CD4-positive, alpha-beta T cell treated with Interleukin-12 subunit alpha and Interleukin-12 subunit beta, for 1 hour (primary cell): ENCODE measurements at places on chromosomes 2 and 18.

GRCh38 chr2:145740302-145740701 is 1220.4 kb upstream of the ZEB2 start:
- no peak for DNase-seq

DNA sequence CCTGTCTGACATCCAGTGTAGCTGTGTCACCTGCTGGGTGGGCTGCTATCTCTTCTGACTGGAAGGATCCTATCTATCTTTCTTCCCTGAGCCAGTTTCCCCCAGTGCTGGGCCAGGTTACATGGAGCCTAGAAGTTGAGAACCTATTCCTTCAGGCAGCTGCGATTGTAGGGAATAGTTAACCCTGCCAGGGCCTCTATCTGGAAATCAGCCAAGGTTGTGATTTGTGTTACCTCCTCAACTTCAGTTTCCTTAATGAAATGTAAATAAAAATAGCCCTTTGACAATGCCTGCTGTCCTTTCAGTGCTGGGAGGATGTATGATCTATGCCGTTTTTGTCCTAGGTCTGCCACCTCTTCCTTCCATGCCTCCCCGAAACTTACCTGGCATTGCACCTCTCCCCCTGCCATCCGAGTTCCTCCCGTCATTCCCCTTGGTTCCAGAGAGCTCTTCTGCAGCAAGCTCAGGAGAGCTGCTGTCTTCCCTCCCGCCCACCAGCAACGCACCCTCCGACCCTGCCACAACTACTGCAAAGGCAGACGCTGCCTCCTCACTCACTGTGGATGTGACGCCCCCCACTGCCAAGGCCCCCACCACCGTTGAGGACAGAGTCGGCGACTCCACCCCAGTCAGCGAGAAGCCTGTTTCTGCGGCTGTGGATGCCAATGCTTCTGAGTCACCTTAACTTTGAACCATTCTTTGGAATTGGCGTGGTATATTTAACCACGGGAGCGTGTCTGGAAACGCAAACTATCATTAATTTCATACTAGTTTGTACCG is 36.6 kb downstream of the GORASP2 start:
- no peak for DNase-seq

GRCh38 chr2:12261986-12262680 is 454.6 kb upstream of the TRIB2 start:
- DNase-seq: no peak

GRCh38 chr2:200742426-200742825 is 69.3 kb upstream of the BZW1 start:
- no peak for DNase-seq

DNA sequence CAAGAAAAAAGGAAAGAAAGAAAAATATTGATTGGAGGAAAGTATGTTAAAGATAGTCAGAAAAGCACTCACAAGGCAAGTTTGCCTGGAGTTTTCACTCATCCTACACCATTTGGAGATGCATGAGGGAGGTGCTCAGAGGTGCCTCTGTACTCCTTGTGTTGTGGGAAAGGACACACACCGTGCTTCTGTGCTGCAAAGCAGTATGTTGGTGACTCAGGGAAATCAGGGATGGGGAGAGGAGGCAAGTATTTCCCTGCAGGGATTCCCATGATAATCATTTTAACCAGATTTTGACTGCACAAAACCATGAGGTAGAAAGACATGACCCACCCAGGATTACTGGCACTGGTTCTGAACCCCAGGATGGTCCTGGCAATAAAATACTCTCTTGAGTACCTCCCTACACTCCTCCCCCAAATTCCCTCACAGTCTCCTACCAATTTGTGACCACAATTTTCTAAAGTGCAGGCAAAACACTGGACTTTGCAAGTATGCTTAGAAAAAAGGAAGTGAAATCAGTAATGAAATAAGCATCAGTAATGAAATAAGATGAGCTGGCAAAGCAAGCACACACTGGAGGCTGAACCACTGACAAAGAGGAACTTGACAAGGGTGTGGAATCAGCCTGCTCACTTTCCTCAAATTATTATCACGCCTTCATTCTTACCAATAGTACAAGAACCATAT is 155.5 kb upstream of the ACVR2A start:
- peak; percentile 2 for DNase-seq

DNA sequence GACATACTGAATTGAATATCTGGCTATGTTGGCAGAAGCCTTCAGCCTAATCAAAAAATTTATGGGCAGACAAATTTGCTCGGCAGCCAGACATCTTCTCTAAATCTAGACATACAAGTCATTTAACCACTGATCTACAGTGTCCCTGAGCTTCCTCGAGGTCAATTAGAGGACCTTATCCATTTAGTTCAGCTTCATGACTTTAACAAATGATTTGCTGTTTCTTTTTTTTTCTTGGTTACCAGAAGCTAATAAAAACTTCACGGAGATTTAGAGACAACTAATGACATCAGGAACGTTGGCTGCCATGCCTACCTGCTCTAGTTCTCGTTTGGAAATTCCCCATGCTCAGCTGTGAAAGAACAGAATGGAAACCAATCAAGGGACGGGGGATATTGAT is 223.8 kb downstream of the BCL2 start:
- no peak for DNase-seq

DNA sequence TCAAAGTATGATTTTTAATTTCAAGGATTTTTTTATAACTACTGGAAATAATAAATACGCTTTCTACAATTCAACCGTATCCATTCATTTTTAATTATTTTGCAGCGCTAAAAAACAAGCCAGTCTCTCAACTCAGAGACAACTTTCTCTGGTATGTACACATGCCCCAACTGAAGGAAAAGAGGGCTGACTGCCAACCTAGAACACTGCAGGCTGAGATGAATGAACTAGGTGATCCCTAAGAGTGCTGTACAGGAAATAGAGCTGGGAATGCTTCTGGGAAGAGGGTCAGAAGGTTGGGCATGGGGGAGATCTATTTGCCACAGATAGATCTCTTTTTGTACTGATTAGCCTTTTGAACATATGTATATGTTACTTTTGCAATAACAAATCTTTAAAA is 460.1 kb downstream of the NR4A2 start:
- no peak for DNase-seq

- no peak for DNase-seq
Measured at GRCh38 chr2:106701203-106702022, 184.6 kb downstream of the ST6GAL2 start.

DNA sequence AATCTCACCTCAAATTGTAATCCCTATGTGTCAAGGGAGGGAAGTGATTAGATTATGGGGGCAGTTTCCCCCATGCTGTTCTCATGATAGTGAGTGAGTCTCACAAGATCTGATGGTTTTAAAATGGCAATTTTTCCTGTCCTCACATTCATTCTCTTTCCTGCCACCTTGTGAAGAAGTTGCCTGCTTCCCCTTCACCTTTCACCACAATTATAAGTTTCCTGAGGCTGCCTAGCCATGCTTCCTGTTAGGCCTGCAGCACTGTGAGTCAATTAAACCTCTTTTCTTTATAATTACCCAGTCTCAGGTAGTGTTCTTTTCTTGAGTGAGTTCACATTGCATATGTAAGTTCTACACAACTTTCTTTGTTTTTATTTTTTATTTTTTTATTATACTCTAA is 271.5 kb downstream of the EXOC6B start:
- DNase-seq: no peak

GRCh38 chr2:212915121-212915782 is 236.2 kb downstream of the IKZF2 start:
- DNase-seq: no peak

DNA sequence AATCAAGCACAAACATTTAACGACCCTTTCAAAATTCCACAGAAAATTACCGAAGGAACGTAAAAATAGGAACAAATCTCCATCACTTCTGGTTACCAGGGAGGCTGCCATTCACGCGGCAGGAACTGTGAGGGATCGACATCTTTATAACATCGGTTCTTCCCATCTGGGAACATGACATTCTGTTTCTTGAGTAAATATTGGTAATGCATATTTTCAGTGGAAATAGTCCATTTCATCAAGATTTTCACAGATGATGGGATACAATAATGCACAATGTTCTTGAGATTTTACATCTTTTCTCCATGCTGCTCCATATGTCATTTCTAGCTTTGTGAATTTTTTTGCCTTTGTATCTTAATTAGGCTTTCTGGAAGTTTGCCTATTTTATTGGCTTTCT is 10.0 kb downstream of the ADD2 start:
- DNase-seq: no peak

DNA sequence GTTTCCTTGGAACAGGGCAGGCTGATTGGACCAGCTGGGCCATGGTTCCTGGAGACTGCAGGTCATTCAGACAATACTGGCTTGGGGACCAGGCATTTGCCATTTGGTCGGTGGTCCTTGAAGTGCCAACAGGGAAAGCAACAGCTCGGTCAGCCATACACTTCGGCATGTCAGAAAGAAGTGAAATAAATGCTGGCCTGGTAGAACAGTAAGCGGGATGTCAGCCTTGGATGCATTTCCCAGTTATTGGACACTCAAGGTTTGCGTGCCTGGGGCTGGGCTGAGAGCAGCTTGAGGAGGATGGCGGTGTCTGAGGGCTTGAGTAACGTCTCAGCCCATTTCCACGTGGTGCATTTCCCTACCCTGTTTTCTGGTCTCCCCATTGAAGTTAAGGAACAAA is 75.4 kb downstream of the NCK2 start:
- DNase-seq: no peak

- DNase-seq: no peak
Measured at GRCh38 chr2:72863046-72863445, 24.2 kb upstream of the SPR start.

DNA sequence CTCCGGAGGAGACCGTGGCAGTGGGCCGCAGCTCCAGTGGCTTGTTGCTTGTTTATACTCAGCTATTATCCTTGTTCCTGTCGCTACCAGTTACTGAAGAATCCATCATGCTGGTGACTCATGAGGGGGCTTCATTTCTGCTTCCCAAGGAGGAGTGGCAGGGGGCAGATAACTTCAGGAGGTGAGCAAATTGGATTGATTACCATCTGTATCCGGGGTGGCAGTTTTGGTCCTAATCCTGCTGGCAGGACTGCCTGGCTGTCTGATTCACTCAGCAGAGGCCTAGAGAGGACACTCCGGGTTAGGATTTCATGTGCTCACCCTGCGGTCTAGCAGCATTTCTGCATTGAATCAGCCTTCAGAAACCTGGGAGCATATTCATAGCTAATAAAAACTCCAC is 230.0 kb downstream of the ACTR3 start:
- DNase-seq: no peak

GRCh38 chr2:173076581-173077345 is 1.1 kb downstream of the MAP3K20 start:
- peak; percentile 2 for DNase-seq

DNA sequence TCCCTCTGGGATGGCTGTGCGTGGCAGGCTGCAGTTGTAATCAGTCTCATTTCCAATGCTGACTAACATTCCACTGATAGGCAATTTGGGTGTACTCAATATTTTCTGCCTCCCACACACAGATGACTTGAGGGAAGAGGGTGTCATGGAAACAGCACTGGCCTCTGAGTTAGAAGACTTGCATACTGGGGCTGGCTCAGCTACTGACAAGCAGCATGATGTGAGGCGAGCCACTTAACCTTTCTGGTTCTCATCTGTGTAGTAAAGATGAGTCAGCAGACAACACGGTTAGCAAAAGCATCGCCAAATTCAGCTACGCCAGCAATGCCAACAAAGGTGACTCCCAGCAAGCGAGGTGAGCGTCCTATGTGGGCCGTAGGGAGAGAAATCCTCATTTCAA is 73.5 kb downstream of the COLEC12 start:
- no peak for DNase-seq

GRCh38 chr2:148667113-148667836 is 22.7 kb downstream of the EPC2 start:
- no peak for DNase-seq

DNA sequence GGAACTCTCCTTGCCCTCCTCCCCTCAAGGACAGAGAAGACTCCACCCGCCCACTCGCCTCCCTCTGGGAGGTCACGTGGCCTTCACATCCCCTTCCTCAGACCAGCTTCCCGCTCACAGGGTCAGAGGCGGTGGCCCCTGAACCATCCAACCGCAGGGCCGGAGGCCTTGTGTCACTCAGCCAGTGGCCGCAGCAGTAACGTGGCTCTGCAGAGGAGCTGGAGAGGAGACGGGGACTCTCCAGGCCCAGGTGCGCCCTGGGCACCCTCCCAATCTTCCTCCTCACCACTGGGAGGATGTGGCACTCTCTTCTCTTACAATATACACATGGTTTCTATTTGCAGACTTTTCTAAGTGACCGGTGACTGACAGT is 161.7 kb downstream of the TWIST2 start:
- DNase-seq: no peak

- no peak for DNase-seq
Measured at GRCh38 chr2:66790651-66791181, 355.8 kb downstream of the MEIS1 start.

DNA sequence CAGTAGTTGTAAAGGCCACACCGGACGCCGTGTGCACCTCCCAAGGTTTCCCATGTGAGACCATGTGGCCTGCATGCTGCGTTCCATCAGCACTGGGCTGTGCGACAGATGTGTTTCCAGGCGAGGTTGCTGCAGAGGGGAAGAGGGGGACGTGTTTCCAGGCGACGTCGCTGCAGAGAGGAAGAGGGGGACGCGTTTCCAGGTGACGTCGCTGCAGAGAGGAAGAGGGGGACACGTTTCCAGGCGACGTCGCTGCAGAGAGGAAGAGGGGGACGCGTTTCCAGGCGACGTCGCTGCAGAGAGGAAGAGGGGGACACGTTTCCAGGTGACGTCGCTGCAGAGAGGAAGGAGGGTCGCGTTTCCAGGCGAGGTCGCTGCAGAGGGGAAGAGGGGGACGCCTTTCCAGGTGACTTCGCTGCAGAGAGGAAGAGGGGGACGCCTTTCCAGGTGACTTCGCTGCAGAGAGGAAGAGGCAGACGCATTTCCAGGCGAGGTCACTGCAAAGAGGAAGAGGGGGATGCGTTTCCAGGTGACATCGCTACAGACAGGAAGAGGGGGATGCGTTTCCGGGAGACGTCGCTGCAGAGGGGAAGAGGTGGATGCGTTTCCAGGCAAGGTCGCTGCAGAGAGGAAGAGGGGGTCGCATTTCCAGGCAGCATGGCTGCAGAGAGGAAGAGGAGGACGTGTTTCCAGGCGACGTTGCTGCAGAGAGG is 24.5 kb downstream of the NFATC1 start:
- no peak for DNase-seq

DNA sequence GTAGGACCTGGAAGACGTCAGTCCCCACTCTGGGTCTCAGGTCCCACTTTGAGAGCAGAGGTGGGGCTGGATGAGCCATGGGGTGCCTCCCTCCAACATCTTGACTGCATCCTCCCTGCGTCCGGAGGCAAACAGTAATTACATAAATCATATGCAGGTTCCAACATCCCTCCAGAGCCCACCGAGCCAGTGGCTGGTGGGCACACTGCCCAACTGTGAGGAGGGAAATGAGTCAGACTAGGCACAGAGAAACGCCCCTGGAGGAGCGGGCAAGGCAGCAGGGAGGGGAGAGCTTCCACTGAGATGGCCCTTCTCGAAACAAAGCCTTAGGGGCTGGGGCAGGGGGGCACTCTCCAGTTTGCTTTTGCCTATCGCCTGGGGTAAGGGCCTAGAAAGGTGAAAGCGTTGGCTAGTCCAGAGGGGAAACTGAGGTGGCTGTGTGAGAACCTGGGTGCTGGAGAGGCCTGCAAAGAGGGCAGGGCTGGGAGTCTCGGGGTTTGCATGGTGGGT is 168.2 kb upstream of the MYCN start:
- DNase-seq: no peak

- DNase-seq: no peak
Measured at GRCh38 chr2:132690664-132691303, 20.8 kb upstream of the LYPD1 start.
